ENCODE measurements at places on chromosomes 5 and 9.

- peaks cover 8% of the 10 kb centered on the region for H3K36me3 ChIP-seq
- no peak for DNase-seq
- H3K27ac ChIP-seq, result peak overlapping the region; percentile 19
- H3K4me3 ChIP-seq, result no peak overlapping the region
- H3K4me1 ChIP-seq, result peaks cover 69% of the 10 kb centered on the region
Measured at GRCh38 chr9:97507428-97507984, 6.0 kb downstream of the TMOD1 start.

- H3K4me3 ChIP-seq, result no peak overlapping the region
- no peak for DNase-seq
- peaks cover 15% of the 10 kb centered on the region for H3K4me1 ChIP-seq
- no peaks in the 10 kb centered on the region for H3K27me3 ChIP-seq
Measured at GRCh38 chr9:16864649-16865434, 5.6 kb downstream of the BNC2 start.

DNA sequence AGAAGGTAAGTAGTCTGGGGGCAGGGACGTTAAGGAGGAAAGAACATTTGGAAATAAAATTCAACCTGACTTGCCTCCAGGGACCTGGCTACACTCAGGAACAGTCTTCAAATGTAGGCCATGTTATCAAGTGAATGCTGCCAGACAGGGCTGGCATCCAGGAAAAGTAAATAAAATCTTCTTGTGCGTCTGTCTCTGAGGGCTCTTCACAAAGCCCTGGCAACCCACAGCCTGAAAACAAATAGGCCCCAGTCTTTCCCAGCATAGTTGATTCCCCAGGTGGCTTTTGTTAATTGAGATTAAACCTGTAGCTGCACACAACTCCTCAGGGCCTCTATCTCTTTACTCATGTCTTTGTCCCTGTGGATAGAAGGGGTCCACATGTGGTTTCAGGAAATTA, 55.4 kb downstream of the STK32A start:
- no peak overlapping the region for H3K4me3 ChIP-seq
- peak overlapping the region; percentile 26 for H3K27ac ChIP-seq
- no peaks in the 10 kb centered on the region for H3K27me3 ChIP-seq
- no peak for DNase-seq
- H3K36me3 ChIP-seq, result no peaks in the 10 kb centered on the region

GRCh38 chr5:114473541-114473940, 111.7 kb downstream of the KCNN2 start:
- DNase-seq, result no peak
- no peaks in the 10 kb centered on the region for H3K36me3 ChIP-seq
- no peak overlapping the region for H3K27ac ChIP-seq
- H3K4me3 ChIP-seq, result no peak overlapping the region
- no peaks in the 10 kb centered on the region for H3K27me3 ChIP-seq

DNA sequence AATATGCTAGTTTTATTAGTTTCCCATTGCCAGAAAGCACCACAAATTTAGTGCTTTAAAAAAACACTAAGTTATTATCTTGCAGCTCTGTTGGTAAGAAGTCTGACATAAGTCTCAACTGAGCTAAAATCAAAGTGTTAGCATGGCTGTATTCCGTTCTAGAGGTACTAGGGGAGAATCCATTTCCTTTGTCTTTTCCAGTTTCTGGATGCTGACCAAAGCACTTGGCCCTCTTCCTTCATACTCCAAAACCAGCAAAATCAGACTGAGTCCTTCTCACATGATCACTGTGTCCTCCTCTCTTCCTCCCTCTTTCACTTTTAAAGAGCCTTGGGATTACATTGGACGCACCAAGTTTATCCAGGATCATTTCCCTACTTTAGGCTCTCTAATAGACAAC, 9.5 kb downstream of the CDH18 start:
- H3K4me1 ChIP-seq, result no peaks in the 10 kb centered on the region
- no peak overlapping the region for H3K4me3 ChIP-seq
- H3K27me3 ChIP-seq, result no peaks in the 10 kb centered on the region
- no peak for DNase-seq
- H3K36me3 ChIP-seq, result no peaks in the 10 kb centered on the region

GRCh38 chr9:22147813-22148527, 138.9 kb upstream of the CDKN2B start:
- no peaks in the 10 kb centered on the region for H3K36me3 ChIP-seq
- no peaks in the 10 kb centered on the region for H3K27me3 ChIP-seq
- no peak overlapping the region for H3K27ac ChIP-seq

Measured in right atrium auricular region (tissue), 2 donors.